Activated CD4-positive, alpha-beta T cell treated with anti-CD3 and anti-CD28 coated beads, Interleukin-2, Interleukin-6, amounts not matched to agents 100 ng/mL and 50 ng/mL, durations not matched to agents 16 hours and 8 hours (primary cell): ENCODE measurements at places on chromosomes 7 and 10.

GRCh38 chr10:7417103-7417623 is 6.3 kb upstream of the SFMBT2 start:
- DNase-seq, result peak; percentile 26

DNA sequence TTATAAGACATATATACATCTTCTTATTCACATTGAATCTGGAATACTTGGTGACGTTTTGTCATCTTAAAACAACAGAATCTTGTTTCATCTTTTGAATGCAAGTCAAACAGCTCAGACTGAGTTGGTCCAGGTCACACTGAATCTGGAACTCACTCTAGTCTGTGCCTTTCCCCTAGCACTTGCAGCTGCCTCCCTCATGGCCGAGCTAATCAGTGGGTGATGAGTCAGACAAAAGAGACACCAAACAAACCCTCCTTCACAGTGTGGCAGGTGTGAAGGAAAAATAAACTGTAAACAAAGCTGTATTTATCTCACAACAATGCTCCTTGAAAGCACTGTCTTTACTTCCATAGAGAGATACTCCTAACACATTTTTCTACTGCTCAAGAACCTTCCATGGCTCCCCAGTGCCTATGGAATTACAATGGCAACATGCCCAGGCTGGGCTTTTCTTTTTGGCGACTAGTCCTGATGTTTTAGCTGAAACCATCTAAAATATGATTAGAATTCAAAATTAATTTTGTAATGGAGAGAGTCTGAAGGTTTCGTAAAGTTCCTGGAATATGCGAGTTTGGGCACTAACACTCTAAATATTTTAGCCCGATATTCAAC is 140.0 kb downstream of the ZNF365 start:
- no peak for DNase-seq

DNA sequence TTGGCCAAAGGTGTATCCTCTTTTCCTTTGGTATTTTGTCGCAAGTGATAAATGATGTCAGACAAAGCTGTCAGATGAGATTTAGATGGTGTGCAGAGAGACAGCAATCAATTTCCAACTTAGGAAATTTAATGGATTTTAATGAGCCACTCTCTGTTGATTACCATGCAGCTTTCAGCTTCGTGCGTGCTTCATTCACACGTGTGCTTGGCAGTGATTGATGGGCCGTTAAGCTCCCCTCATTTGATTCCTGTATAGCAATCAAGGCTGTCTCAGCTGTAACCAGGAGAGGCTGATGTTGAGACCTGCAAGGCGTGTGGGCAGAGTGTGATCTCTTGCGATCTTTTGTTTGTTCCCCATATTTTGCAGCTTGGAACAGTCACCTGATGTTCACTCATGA is 439.6 kb downstream of the CALN1 start:
- no peak for DNase-seq

GRCh38 chr10:84329986-84330651 is 1.7 kb downstream of the CCSER2 start:
- peak; percentile 73 for DNase-seq

GRCh38 chr10:69504576-69505250 is 53.4 kb downstream of the TSPAN15 start:
- no peak for DNase-seq

DNA sequence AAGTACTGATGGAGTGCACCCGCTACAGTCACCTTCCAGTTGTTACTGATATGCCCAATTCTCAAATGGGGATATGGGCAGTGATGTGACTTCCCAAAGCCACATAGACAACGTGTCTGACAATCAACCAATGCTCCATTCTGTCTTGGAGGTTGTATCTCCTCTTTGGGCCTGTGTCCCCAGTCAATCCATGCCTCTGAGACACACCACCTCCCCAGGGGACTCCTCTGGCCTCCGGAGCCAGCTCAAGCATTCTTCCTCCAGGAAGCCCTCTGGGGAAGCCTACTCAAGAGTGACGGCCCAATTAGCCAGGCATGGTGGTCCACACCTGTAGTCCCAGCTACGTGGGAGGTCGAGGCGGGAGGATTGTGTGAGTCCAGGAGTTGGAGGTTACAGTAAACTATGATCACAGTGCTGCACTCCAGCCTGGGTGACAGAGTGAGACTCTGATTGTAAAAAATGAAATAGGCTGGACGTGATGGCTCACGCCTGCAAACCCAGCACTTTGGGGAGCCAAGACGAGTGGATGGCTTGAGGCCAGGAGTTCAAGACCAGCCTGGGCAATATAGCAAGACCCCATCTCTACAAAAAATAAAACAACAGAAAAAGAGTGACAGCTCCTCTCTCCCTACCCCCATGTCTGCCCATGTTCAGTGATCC is 99.5 kb upstream of the TNRC18 start:
- DNase-seq, result peak; percentile 56
